ENCODE measurements at places on chromosomes 3 and 15.
A peak's percentile ranks its signal among the peaks of the same experiment; 100 is the strongest.

DNA sequence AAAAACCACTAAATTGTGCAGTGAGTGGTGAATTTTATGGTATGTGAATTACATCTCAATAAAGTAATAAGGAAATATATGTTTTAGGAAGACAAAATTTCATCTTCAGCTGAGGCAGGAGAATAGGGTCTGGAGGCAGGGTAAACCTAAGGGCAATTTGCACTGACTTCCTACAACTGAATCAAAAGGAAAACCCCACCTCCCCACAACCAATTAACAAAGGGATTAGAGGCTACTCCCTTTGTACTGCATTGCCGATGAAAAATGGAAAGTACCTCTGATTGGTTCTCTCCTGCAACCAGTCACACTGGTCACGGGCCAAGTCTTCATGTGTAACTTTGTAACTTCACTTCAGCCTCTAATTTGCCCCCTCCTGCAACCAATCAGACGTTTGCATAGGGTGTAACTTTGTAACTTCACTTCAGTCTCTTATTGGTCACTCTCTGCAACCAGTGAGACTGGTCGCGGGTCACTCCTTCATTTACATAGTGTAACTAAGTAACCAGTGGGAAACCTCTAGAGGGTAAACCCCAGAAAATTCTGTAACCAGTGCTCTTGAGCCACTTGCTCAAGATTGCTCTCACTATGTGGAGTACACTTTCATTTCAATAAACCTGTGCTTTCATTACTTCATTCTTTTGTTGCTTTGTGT is 244.5 kb downstream of the CNTN4 start:
- no peak for DNase-seq

GRCh38 chr15:66261056-66261455 is 7.5 kb upstream of the MEGF11 start:
- DNase-seq = no peak

DNA sequence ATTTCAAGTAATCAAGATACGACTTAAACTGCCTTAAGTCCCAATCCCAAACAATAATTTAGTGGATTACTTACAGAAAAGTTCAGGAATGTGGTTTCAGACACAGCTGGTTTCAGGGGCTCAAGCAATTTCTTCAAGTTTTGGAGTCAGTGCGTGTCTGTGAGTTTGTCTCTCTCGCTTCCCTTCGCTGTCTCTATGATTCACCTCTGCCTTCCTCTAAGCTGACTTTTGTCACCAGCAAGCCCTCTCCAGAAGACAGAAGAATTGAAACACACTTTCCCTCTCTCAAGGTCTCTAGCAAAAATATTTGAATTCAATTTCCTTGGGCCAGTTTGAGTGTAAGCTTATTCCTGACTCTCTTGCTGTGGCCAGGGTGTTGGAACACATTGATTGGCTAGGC is 392.4 kb downstream of the EDEM1 start:
- no peak for DNase-seq

GRCh38 chr15:69217381-69217780 is 56.9 kb downstream of the GLCE start:
- DNase-seq = no peak

DNA sequence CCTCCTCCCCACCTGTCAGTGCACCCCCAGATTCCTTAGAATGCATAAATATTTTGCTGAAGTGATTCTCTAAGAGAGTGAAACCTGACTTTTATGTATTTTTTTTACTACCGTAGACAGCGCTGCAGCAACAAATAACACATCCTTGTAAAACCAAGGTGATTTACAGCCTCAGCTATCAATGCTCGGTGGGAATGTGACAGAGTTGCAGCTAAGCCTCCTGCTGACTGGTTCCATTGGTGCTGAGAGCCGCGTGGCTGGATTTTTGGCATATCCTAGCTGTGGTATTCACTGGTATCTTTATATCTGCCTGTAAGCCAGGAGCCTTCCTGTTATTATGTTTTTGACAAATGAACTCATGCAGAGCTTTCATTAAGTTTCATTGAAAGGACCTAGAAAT is 11.0 kb downstream of the FGD5 start:
- DNase-seq = no peak

GRCh38 chr3:177547711-177548350 is 350.5 kb upstream of the TBL1XR1 start:
- DNase-seq = no peak

DNA sequence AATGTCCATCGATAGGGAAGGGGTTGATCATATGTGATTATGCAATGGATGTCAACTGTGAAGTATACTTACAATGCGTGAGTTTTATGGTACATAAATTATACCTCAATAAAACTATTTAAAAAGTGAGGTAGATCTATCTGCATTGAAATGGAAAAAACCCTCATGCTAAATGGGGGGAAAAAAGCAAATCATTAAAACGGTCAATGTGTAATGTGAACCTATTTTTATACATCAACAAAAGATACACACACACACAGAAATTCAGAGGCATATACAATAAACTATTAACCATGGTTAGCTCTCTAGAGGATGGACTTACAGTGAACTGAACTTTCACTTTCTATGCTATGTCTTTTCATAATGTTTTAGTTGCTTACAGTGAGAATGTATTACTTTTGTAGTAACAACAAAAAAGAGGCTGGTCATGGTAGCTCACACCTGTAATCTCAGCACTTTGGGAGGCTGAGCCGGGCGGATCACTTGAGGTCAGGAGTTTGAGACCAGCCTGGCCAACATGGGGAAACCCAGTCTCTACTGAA is 23.1 kb downstream of the STIMATE start:
- no peak for DNase-seq

- no peak for DNase-seq
These were observed 109.8 kb upstream of the TBC1D5 start for GRCh38 chr3:17852217-17852616.

- no peak for DNase-seq
These were observed 121.2 kb downstream of the ETFA start for GRCh38 chr15:76190070-76190564.

GRCh38 chr15:64687172-64687571 is 88.2 kb downstream of the RBPMS2 start:
- no peak for DNase-seq

- DNase-seq = no peak
These were observed 14.4 kb upstream of the GMPPB start for GRCh38 chr3:49738067-49738713.

- DNase-seq = peak; percentile 98
These were observed 15.8 kb downstream of the ST3GAL6 start for GRCh38 chr3:98778852-98779413.

- peak; percentile 35 for DNase-seq
These were observed 7.7 kb downstream of the SELENOT start for GRCh38 chr3:150610785-150611184.

GRCh38 chr15:92879949-92880725 is 20.0 kb upstream of the CHD2 start:
- DNase-seq = no peak

DNA sequence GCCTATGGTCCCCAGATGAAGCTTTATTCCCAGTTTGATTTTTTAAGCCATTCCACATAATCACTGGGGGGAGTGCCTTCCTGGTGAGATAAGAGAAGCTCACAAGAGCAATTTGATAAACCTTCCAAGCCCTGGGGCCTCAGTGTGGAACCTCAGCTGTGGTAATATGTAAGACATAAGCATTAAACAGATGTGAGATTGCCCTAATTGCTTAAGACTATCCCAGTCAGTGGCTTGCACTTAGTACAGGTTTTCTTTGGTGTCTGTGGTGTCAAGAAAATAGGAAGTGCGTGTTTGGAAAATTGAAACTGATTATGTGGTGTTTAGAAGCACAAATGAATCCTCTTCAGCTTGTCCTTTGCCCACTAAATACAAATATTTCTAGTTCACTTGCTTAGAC is 54.3 kb downstream of the LRRN1 start:
- DNase-seq = no peak

- no peak for DNase-seq
These were observed 7.1 kb downstream of the RMDN3 start for GRCh38 chr15:40747685-40748631.

GRCh38 chr3:55501905-55502304 is 14.8 kb upstream of the WNT5A start:
- no peak for DNase-seq

GRCh38 chr3:152271501-152272236 is 2.9 kb downstream of the MBNL1 start:
- no peak for DNase-seq

DNA sequence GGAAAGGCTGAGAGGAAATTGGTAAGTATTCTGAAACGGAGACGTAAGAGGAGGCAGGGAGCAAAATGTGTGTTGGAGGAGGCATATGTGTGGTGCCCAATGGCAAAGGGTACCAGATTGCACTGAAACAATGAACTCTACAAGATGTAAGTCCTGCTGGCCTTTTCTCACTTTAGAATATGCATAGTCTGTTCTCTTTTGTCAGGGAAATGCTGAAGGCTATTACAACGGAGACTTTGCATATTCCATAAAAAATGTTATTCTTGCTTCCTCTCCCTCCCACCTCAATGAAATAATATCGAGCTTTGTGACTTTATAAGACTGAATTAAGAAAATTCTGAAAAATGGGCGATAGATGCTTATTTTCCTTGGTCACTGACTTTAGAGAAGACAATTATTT is 85.9 kb downstream of the PEX5L start:
- DNase-seq = no peak

DNA sequence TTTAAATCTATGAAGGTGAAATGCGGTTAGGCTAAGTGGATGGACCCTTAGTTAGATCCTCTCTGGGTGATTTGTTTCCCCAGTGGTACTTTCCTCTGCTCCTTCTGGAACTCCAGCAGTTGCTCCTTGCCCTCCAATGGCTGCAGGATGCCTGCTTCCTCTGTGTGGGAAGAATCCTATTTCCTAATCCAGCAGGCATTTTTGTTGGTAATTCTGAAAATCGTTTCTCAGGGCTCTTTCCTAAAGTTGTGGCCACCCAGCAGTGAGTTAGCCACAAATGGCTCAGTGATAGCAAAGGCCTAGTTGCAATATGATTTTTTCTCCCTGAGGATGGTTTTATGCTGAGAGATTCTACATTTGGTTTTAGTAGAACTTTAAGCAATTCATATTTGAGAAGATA is 332.3 kb upstream of the C2CD4B start:
- DNase-seq = peak; percentile 43

DNA sequence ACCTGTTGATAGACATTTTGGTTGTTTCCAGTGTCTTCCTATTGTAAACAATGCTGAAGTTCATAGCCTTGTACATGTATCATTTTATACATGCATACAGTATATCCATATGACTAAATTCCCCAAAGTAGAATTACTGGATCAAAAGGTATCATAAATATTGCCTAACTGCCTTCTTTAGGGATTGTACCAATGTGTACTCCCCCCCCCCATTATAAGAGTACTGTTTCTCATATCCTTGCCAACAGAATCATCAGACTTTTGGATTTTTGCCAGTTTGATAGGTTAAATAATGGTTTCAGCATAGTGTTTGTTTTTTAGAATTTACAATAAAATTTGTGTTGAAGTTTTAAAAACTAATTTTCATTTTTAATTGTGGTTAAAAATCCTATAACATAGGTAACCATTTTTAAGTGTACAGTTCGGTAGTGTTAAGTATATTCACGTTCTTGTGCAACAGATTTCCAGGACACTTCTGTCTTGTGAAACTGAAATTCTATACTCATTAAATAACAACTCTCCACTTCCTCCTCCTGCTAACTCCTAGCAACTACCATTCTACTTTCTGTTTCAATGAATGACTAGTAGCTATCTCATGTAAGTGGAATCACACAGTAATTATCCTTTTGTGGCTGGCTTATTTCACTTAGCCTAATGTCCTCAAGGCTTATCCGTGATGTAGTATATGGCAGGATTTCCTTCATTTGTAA is 30.8 kb upstream of the MAP3K13 start:
- DNase-seq = peak; percentile 81

GRCh38 chr15:31271711-31272557 is 54.7 kb upstream of the KLF13 start:
- DNase-seq = no peak

GRCh38 chr3:24264748-24265158 is 229.9 kb downstream of the THRB start:
- peak; percentile 73 for DNase-seq

DNA sequence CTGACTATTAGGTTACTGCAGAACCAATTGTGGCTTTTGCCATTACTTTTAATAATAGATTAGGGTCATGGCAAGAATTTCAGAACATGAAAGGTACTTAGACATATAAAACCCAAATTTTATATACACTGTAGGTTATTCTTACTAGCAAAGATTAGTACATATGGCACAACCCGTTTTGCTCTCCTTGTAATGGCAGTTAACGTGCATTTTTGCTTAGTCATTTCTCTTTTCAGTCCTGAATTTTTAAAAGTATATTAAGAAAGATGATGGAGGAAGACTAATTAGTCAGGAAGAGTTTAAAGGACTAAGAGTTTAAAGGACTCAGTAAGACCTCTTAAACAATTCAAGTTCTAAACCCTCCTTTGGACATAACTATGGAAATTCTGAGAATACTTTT is 114.0 kb downstream of the PEAK1 start:
- DNase-seq = no peak

- DNase-seq = peak; percentile 37
These were observed 16.5 kb downstream of the POLQ start for GRCh38 chr3:121529308-121529707.

DNA sequence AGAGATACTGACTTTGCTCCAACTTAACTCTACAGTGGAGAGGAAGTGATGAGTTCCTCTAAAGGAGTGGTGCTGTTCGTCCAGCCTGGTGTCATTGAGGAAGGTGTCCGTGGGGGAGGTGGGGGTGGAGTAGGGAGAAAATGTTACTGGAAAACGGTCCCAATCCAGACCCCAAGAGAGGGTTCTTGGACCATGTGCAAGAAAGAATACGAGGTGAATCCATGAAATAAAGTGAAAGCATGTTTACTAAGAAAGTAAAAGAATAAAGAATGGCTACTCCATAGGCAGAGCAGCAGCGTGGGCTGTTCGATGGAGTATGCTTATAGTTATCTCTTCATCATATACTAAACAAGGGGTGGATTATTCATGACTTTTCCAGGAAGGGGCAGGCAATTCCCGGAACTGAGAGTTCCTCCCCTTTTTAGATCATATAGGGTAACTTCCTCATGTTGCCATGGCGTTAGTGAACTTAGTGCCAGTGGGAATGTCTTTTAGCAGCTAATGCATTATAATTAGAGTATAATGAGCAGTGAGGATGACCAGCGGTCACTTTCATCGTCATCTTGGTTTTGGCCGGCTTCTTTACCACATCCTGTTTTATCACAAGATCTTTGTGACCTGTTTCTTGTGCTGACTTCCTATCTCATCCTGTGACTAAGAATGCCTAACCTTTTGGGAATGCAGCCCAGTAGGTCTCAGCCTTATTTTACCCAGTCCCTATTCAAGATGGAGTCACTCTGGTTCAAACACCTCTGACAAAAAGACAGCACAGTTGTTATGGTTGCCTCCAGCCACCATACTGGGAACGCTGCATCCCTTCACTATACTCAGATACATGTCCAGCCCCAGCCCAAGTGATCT is 38.6 kb downstream of the CLEC3B start:
- peak; percentile 87 for DNase-seq

DNA sequence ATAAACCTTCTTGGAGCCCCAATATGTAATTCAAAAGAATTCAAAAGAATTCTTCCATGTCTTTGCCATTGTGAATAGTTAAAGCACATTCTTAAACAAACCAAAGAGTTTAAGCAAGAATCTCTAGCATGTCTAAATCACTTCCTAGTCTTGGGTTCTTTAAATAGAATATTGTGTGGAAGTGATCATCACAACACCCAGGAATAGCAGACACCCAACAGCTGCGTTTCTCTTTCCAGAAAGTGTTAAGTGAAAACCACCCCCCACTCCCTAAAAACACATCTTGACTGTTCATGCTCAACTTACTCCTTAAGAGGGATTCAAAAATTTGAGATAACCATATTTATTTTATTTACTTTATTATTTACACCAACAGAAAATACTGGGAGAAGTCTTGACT is 24.1 kb upstream of the CAPN7 start:
- no peak for DNase-seq
